ENCODE measurements at places on chromosomes 7 and 10.

DNA sequence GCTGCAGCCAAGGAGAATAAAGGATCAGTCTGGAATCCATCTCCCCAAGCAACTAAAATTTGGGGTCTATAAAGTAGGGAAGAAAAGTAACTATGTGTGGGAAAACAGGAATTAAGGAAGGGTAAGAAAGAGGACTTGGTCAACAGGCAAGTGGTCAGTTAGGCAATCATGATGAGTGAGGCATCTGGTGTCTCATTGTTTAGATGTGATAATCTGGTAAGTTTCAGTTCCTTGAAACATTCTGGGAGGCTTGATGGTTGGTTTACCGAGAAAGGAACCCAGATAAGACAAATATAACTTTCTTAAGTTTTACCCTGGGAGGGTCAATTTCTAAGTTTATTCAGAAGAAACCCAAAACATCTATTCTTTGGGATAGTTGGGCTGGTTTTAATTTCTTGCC lies 22.3 kb downstream of the HYAL4 start:
- DNase-seq, result no peak

DNA sequence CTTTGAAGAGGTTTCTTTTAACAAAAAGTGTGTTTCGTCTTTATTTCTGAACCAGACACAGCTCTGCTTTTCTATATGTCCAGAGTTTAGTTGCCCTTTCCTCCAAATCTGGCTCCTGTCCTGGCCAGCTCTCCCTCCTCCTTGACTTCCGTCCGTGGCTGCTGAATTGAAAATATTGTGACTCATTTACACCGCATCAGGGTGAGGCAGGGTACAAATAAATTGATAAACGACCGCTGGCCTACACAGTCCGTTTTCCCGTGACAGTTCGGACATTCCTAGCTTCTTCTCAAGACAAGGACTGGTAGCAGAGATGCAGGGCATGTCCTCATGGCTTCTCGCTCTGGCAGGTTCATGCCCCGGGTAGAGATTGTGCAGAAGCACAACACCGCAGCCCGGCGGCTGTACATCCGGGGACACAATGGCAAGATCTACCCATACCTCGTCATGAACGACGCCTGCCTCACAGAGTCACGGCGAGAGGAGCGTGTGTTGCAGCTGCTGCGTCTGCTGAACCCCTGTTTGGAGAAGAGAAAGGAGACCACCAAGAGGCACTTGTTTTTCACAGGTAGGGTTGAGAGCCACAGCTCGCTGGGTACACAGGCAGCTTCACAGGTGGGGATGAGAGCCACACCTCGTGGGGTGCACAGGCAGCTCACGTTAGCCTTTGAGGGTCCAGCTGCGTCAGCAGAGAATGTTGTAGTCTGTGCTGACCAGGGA lies 126.6 kb downstream of the TRRAP start:
- no peak for DNase-seq

GRCh38 chr10:67827811-67828210 lies 10.2 kb downstream of the DNAJC12 start:
- no peak for DNase-seq

GRCh38 chr10:131757285-131758058 lies 143.3 kb upstream of the PPP2R2D start:
- DNase-seq, result no peak

GRCh38 chr7:77862691-77863090 lies 64.1 kb downstream of the PHTF2 start:
- no peak for DNase-seq

- DNase-seq, result no peak
These were observed 30.6 kb downstream of the SMNDC1 start for GRCh38 chr10:110274072-110274627.

DNA sequence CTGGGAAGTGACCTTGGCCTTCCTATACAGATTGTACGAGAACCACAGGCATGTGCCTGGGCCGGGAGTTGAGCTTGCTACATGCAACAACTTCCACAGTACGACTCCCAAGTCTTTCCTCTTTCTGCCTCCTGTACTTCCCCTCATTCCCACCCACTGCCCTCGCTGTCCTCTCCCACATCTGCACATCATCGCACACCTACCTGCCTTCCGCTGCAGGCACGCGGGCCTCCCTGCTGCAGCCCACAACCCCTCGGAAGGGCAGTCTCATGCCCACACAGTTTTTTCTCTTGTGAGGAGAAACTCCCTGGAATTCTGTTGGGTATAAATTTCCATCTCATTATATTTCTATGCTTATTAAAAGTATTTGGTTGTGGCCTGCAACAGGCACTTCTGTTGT lies 117.2 kb downstream of the ACTR3B start:
- DNase-seq, result no peak

- peak; percentile 59 for DNase-seq
These were observed 31.1 kb downstream of the ADAP1 start for GRCh38 chr7:923108-924041.

DNA sequence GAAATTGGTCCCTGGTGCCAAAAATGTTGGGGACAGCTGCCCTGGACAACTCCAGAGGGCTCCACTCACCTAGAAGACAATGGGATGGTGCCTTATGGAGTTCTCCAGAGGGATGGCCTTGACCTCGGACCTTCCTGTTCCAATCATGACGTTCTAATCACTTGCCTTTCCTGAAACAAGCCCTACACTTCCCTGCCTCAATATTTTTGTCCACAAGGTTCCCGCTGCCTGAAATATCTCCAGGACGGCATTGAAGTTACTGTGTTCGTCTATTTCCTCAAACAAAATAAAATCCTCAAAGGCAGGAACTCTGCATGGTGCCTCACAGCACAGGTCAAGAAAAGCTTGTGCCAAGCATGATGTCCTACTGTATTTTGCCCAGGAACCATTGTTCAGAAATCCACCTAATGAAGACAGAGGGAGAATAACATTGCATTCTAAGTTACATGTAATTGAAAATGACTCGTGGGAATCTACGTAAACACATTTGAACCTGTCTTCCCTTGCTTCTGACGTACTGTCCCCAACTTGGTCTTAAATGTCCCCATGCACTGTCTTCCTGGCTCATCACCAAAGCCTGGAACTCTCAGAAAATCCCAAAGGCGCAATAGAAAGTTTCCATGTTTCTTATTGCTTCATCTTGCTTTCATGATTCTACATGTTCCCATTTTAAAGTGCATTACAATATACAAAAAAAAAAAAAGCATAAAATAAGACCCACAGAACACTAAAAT lies 342.3 kb upstream of the NRP1 start:
- no peak for DNase-seq

- DNase-seq, result no peak
These were observed 241.9 kb downstream of the PLXDC2 start for GRCh38 chr10:20058135-20058534.

DNA sequence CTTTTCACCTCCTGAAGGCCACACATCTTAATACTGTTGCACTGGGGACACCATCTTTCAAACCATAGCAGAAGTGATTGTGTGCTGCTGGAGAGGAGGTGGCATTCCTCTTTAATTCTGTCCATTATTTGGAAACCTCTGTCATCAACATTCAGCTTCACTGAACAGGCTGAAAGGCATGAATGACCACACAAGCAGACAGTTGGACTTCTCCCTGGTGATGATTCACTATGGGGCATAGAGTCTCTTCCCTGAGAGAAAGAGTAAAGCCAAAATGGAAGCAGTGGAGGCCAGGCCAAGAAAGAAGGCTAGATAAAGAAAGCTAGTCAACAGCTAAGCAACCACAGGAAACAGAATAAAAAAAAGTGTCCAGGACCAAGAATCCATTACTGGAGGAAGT lies 113.1 kb upstream of the VSTM2A start:
- no peak for DNase-seq

DNA sequence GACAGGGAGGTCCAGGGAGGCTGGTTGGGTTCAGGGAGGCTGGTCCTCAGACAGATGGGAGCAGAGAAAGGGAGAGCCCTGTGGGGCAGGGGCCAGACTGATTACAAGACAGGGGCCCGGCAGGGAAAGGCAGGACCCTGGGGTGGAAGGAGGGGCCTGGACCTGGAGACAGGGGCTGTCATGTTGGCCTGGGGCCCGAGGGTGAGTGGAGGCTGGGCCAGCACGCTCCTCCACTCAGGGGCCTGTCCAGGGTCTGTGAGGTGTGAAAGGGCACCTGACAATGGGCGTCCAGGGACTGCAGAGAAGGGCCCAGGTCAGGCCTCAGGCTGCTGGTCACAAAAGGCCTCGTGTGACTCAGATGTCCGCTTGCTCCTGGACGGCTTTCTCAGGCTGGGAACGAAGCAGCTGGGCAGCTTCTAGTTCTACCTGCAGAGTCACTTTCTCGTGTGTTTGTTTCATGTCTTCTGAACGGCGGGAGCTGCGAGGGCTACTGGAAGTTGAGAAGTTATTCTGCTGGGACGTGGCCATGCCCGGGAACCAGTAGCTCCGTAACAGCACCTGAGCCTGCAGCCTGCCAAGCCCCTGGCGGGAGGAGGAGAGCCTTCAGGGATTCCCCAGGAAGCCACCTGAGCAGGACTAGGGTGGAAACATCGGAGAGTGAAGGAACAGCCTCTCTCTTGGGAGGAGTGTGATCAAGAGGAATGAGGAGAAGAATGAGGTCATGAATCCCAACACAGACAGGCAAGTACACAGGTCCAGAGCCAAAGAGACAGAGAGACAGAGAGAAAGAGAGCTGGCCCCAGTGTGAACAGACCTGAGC lies 65.8 kb downstream of the KLF6 start:
- DNase-seq, result no peak

GRCh38 chr10:110803830-110804338 lies 67.8 kb upstream of the PDCD4 start:
- peak; percentile 32 for DNase-seq

GRCh38 chr7:85840554-85840953 lies 653.7 kb upstream of the SEMA3D start:
- no peak for DNase-seq

- no peak for DNase-seq
These were observed 135.1 kb upstream of the ZWINT start for GRCh38 chr10:56496186-56496486.

DNA sequence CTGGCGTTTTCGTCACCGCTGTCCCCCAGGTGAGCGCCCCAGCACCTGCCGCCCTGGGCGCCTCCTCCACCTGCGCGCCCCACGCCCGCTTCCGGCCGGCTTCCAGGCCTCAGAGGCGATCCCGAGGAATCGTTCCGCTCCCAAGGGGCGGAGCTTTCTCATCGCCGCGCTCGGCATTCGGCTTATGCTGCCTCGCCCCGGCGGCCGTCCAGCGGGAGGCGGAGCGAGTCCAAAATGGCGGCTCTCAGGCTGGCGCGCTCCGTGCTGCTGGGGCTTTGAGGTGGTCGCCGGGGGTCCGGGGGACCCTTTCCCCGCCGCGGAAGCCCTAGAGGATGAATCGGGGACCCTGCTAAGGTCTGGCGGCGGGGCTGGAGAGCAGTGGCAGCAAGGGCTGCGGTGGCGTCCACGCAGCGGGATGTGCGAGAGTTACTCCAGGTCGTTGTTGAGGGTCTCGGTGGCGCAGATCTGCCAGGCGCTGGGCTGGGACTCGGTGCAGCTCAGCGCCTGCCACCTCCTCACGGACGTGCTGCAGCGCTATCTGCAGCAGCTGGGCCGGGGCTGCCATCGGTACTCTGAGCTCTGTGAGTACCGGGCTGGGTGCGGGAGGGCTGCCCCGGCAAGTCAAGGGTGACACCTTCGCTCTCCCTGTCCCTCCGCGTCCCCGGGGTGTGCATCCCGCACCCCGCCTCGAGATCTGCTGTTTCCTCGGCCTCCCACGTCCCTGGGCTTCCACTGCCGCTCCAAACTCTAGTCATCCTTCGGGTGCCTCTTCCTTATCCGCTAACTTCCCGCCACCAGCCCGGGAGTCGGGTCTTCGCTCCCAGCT lies at the start of gene TAF3:
TAF3 (plus strand) TSS at position 211 of the 826 bp plus-strand sequence; CDS start at position 416, 205 bp downstream.
- DNase-seq, result peak; percentile 95

DNA sequence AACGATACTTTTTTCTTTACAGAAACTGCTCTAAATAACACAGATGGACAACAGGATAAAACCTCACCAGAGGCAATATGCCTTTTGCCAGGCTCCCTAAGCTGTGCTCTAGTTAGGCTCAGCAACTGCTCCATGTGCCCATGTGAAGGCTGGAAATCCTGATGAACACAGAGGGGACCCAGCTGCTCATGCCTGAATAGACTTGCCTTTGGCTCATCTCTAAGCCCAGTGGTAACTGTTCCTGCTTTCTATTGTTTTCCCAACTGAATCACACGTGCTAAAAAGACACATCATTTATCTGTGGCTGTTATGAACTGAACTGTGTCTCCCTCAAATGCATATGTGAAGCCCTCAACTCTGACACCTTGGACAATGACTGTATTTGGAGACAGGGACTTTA lies 110.4 kb downstream of the RNF216 start:
- no peak for DNase-seq

DNA sequence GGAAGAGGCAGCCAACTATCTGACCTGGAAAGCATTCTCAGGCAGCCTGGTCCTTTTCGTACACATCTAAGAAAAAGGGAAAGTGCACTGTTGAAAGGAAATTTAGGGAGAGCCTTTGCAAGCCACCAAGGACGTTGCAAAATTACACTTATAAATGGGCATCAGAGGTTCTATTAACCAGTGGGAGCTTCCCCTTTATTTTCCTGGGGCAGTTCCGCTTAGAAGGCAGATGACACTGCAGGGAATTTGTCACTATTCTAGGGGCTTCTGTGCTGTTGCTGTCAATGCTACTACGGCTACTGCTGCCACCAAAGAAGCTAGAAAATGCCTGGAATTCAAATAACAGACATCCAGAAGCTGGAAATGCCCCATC lies 79.6 kb upstream of the AUTS2 start:
- no peak for DNase-seq

- no peak for DNase-seq
These were observed 158.2 kb upstream of the AGK start for GRCh38 chr7:141393056-141393455.

DNA sequence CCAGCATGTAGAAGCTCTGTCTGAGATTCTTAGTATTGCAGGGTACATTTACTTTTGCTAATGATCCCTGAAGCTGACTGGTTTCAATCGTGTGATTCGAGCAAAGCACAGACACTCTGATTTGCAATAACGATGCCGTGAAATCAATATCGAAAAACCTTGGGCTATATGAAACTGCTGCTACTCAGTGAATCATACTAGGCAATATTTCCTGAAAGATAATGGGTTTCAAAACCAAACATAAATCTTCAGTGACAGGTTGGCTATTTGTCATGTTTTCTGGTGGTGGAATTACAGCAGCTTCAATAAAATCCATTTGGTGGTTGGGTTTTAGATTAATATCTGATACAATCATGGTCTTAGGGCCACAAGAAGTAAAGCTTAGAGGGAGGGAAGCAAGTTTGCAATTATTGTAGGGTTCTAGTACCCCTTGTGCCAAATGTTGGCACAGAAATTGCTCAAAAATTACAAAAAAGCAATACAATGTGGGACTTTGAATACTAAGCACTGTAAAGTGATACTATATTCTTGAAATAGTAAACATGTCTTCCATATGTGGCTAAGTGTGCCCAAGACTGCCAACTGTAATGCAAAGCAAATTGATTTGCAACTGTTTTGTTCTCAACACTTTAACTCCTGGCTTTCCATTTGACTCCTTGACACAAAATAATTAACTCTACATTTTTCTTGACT lies 112.4 kb upstream of the JAZF1 start:
- no peak for DNase-seq

- no peak for DNase-seq
These were observed 5.5 kb downstream of the JAZF1 start for GRCh38 chr7:28174901-28175661.

DNA sequence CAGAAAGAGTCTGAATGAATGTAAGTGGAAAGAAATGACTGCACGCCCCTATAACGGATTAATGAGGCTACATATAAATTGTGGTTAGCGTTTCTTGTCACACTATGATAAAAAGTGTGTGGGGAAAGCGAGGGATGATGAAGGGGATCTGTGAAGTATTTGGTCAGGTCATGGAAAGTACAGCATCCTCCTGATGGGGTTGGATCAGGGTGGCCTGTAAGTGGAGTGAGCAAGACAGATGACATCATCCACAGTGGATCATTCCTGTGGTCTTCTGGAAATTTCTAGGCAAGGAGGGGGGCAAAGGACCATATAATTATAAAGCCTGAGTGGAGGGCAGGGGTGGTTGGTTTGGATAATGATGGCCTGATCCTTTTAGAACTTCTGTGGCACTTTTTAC lies 606.0 kb downstream of the INHBA start:
- DNase-seq, result no peak

Data from nephron progenitor cell (in vitro differentiated cells).